ENCODE measurements at places on chromosomes 13 and 19. TPM values are rescaled to one million over a fixed set of nuclear protein-coding genes. Genes with fewer than 3 reads are reported as not detected.

The GPR183 gene
- total RNA-seq = 1.5 TPM

DNA sequence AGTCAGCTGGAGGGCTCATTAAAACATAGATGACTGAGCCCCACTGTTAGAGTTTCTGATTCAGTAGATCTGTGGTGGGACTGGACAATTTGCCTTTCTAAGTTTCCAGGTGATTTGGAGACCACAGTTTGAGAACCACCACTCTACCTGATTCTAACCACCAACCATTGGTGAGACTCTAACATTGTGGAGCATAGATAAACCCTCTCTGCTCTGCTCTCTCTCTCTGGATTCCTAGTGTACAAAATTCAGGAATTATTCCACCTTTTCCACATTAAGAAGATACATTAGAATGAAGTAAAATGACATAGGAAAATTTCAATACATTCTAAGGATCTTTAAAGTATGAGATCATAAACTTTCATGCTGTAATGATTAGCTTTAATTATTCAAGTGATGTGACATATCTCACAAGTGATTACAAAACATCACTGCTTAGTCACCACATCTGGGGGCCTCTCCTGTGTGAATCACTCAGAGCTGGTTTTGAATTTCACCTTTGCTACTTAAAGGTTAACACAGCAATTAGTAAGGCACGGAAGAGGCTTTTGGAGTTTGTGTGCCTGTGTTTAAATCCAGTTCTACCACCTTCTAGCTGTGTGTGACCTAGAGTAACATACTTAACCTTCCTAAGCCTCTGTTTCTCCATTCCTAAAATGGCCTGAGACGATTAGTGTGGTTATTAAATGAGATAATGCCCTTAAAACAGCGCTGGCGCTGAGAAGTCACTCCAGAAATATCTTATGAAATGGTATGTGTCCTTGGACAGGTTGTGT, 78.5 kb upstream of the NBEA start:
- no peak for DNase-seq

GRCh38 chr19:38152461-38153379, 71.3 kb downstream of the DPF1 start:
- no peak for DNase-seq

The SBK3 gene
- total RNA-seq = not detected

DNA sequence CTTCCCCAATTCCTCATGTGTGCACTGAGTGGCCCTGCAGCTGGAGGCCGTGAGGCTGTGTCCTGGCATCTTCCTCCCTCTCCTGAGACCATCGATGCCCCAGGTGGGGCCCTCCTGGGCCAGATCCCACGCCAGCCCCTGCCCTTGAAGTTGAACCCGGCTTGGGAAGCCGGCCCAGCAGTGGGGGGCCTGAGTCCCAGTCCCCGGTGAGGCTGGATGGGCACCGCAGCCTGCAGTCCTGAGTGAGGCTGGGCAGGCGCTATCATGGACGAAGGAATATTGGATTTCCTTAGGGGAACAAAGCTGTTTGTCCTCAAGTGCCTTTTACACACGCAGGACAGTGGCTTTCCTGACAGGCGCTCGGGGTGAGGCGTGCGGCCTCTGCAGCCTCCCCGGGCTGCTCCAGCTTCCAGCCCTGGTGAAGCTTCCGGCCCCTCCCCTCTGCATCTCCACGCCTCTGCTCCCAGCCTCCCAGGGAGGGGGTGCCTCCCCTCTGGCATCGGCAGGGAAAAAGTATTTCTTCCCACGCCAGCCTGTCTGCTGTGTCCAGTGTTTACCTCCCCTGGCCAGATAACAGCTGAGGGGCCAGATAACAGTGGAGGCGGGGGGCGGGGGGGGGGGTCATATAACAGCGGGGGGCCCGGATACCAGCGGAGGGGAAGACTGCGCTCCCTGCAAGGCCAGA, 159.5 kb downstream of the KDM4B start:
- DNase-seq = no peak

The ZNF524 gene
- 33.9 TPM for total RNA-seq

DNA sequence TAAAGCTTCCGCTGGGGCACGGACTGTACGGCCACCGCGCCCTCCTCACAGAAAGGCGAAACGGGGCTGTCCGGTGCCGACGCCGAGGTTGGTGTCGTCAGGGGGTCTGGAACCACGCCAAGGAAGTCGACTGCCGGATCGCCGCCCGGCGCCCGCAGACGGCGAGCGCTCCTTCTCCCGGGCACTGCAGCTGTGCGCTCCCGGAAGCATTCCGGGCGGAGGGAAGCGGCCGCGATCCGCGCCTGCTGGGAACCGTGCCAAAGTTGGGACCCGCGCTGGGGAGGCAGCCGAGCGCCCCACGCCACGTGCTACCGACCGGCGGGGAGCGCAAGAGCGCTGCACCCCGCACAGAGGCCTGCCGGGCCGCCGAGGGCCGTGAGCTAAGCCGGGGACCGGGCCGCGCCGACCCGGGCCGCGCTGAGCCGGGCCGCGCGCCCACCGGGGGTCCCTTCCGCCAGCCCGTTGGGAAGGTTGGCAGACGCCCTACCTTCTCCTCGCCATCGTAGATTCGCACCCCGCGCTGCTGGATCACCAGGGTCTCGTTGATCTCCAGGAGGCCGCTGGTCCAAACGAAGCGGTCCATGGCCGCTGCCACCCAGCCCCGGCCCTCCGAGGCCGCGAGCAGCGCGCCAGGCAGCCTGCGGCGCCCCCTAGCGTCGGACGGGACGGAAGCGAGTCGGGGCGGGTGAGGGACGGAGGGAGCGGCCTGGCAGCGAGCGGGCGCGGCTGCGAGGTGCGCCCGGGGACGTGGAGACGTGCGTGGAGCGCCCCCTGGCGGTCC, at the start of gene VPS36:
Gene VPS36 (minus strand): TSS at position 623 of the 781 bp plus-strand sequence. CDS start 40 bp downstream, at position 583.
- peak; percentile 98 for DNase-seq

The HNRNPA1L2 gene
- total RNA-seq = 2.7 TPM

GRCh38 chr13:113491418-113491883, 940 bp upstream of the DCUN1D2 start:
- DNase-seq = peak; percentile 44

- DNase-seq = no peak
Measured at GRCh38 chr19:57008432-57008831, 111.4 kb upstream of the USP29 start.

DNA sequence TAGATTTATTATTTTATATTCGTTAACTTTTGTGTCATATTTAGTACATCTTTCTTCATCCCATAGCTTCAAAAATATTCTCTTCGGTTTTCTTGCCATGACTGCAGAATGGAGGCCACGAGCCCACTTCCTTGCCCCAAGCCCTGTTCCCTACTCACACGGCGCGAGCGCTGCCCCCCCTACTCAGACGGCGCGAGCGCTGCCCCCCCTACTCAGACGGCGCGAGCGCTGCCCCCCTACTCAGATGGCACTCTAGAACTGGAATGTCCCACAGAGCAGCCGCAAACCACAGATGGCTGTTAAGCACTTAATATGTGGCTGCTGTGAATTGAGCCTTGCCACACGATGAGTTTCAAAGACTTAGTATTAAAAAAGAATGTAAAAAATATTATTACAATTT, 102.2 kb upstream of the PEG3 start:
- DNase-seq = peak; percentile 19

The CEACAM19 gene
- 5.3 TPM for total RNA-seq

GRCh38 chr19:29845574-29846176, 33.9 kb downstream of the CCNE1 start:
- peak; percentile 67 for DNase-seq
